A673 (cell line): ENCODE measurements at places on chromosomes 3 and 15. TPM values are rescaled to one million over a fixed set of nuclear protein-coding genes. Genes with fewer than 3 reads are reported as not detected.

GRCh38 chr15:48064421-48064820 lies 56.4 kb upstream of the SLC24A5 start:
- no peak for DNase-seq

TM4SF4 gene
- not detected in 2 replicates for total RNA-seq

FSD2 gene
- total RNA-seq = not detected in 2 replicates

- DNase-seq = no peak
Observed at GRCh38 chr3:140092848-140093536, 158.0 kb downstream of the CLSTN2 start.
